ENCODE measurements at places on chromosomes 11 and 22.

DNA sequence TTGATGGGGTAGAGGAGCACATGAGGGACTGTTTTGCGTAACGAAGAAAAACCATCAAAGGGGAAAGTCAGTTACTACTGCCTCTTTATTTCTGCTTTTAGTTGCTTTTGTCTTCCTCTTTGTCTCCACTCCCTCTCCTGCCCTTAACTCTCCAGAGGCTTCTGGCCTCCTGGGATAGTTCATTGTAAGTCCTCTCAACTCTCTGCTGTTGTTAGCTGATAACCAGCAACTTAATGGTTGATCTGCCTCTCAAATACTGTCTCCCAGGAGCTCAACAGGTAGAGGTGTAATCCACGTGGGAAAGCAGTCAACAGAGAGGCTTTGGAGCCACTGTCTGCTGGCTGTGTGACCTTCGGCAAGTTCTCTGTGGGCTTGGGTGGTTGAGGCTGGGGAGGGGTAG is 47.3 kb downstream of the CCDC81 start:
- DNase-seq, result no peak

DNA sequence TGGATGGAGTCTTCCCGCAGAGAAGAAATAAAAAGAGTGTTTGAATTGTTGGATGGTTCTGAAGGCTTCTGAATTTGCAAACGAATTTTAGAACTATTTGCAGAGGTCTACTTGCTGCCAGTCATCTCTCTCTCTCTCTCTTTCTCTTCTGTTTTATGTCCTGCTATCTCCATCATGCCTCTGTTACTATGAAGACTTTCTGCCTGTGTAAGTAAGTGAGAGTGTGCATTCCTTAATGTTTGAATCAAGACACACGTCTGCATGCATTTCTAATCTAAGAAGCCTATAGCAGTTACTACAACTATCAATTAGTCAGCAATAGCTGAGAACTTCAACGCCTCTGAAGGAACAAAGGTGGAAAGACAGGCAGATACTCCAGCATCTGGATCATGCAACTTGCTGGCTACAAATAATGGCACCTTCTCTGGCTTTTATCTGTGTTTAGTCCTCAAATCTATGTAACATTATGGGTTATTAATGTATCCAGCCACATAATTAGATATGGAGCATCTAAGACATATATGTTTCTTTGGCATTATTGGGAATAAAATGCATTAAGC is 191.5 kb upstream of the BLID start:
- no peak for DNase-seq

DNA sequence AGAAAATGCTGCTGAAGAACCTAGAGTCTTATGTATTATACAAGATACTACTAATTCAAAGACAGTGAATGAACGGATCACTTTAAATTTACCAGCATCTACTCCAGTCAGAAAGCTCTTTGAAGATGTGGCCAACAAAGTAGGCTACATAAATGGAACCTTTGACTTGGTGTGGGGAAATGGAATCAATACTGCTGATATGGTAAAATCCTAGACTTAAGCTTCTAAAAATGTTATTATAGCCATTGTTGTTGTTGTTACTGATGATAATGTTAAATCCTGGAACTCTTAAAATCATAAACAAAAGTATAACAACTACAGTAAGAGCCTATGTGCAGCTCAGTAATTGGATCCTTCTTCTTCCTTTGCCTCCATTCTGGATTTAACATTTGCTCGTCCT is 38.4 kb downstream of the USP47 start:
- DNase-seq, result no peak

- DNase-seq, result peak; percentile 24
Observed at GRCh38 chr11:5369789-5370188, 13.8 kb upstream of the OR51M1 start.

DNA sequence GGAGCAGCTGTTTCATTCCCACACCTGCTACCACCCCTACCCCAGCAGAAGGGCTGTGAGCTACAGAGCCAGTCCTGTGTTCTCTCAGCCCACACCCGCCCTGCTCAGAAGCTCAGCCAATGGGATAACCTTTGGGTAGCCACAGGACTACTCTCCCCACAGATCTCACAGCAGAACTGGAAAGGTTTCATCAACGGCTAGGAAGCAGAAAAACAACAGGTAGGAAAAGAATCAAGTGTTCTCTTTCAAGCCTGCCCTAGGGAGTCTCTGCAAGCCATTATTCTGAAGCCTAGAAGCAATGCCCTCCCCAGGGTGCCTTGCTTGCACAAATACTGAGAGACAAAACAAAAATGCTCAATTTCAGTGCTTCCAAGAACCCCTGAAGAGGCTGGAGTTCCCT is 77.2 kb downstream of the TMPRSS5 start:
- no peak for DNase-seq

GRCh38 chr11:61429691-61430582 is at the start of the genes CPSF7 and SDHAF2:
TSS of gene CPSF7 (minus strand) at chr11:61429975. CDS start at chr11:61429235, 740 bp downstream.
TSS of gene SDHAF2 (plus strand) at chr11:61430124. CDS start at chr11:61430147, 23 bp downstream.
- peak; percentile 94 for DNase-seq

GRCh38 chr11:15699978-15700377 is 585.3 kb downstream of the INSC start:
- DNase-seq, result no peak

DNA sequence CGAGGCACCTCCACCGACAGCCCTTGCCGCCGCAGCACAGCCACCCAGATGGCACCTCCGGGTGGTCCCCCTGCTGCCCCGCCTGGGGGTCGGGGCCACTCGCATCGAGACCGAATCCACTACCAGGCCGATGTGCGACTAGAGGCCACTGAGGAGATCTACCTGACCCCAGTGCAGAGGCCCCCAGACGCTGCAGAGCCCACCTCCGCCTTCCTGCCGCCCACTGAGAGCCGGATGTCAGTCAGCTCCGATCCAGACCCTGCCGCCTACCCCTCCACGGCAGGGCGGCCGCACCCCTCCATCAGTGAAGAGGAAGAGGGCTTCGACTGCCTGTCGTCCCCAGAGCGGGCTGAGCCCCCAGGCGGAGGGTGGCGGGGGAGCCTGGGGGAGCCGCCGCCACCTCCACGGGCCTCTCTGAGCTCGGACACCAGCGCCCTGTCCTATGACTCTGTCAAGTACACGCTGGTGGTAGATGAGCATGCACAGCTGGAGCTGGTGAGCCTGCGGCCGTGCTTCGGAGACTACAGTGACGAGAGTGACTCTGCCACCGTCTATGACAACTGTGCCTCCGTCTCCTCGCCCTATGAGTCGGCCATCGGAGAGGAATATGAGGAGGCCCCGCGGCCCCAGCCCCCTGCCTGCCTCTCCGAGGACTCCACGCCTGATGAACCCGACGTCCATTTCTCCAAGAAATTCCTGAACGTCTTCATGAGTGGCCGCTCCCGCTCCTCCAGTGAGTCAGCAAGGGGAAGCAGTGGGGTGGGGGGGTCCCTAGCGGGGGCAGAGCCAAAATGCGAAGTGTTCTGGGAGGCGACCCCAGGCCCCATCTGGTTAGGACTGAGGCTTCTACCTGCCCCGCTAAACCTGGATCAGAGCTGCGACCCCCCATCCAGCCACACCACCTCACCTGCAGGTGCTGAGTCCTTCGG is 4.4 kb downstream of the FREY1 start:
- DNase-seq, result no peak

- no peak for DNase-seq
Observed at GRCh38 chr22:46390652-46391301, 55.3 kb downstream of the TRMU start.

- DNase-seq, result no peak
Observed at GRCh38 chr11:108324587-108324986, 101.7 kb downstream of the ATM start.

- DNase-seq, result no peak
Observed at GRCh38 chr11:61503135-61503770, 5.3 kb upstream of the LRRC10B start.

DNA sequence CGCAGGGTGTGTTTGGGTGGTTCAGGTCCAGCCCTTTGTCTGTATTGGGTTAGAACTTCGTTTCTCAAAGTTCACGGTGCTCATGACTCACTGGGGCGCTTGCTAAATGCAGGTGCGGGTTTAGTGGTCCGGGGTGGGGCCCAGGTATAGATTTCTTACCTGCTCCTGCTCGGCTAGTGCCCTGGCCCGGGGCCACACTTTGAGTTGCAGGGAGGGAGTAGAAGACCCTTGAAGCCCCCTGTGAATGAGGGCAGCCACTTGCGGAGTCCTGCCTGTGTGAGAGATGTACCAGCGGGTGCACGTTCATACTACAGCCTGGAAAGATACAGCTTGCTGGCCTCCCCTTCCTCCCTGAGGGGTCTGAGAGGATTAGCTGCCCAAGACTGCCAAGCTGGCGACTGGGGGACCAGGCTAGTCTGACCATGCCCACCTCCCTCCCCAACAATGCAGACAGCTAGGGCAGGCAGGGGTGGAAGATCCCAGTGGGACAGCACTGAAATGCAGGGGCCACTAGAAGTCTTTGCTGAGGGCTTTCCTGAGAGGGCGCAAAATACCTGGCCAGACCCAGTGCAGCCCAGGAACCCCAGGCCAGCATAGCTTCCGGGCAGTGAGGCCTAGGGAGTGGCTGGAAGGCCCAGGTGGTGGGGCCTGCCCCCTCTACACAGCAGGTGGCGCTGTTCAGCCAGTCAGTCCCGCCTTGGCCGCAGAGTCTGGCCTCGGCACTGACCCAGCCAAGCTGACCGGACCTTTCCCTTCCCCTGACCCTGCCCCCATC is 5.1 kb upstream of the MYRF start:
- DNase-seq, result no peak

DNA sequence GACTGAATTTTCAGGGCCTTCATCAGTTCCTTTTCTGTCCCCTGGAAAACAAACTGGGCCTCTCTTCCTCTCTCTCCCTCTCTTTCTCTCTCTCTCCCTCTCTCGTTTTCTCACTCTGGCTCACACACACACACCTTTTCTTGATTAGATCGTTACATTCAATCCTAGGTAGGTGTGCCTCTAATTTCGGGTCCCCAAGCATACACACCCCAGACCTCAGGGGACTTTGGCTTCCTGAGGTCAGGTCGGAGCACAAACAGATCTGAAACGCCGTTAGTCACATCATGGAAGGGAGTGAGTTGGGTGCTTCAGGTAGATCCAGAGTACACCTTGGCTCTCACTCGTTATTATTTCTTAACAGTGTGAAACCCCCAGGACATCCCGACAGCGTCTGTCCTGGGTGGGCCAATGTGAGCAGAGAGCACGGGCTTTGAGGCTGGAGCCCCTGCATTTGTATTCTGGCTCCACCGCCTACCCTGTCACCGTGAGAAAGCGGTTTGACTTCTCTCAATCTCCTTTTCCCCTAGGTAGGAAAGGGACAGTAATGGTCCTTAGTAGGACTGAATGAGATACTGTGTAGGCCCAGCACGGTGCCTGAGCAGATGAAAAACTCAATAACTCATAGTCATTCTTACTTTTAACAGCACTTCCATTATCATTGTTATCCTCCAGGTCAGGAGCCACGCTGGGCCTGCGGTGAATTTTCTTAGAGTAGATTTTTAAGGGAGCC is 37.3 kb upstream of the POU2AF1 start:
- DNase-seq, result no peak

GRCh38 chr22:31583861-31584485 is 78.0 kb downstream of the PISD start:
- no peak for DNase-seq

DNA sequence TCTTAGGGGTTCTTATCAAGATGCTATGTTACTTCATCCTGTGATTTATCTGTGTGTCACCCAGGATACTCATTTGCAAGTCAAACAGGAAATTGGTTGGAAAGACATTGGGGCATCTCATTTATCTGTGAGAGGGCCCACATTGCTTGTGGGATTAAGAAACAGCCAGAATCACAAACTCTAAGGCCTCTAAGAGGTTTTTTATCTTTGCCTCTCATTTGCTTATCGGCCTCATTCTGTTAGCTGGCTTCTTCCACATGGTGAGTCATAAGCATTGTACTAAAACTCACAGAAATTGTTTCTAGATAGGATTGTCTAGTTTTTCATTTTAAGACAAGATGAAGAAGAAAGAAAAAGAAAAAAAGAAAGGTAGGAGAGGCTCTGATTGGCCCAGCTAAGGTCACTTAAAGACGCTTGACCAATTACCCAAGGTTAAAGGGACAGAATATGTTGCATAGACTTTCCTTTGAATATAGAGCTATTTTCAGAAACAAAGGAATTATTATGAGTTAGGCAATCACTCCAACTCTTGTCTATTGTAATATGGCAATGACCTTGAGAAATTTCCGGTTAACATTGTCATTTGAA is 121.9 kb downstream of the ARHGAP42 start:
- DNase-seq, result no peak

DNA sequence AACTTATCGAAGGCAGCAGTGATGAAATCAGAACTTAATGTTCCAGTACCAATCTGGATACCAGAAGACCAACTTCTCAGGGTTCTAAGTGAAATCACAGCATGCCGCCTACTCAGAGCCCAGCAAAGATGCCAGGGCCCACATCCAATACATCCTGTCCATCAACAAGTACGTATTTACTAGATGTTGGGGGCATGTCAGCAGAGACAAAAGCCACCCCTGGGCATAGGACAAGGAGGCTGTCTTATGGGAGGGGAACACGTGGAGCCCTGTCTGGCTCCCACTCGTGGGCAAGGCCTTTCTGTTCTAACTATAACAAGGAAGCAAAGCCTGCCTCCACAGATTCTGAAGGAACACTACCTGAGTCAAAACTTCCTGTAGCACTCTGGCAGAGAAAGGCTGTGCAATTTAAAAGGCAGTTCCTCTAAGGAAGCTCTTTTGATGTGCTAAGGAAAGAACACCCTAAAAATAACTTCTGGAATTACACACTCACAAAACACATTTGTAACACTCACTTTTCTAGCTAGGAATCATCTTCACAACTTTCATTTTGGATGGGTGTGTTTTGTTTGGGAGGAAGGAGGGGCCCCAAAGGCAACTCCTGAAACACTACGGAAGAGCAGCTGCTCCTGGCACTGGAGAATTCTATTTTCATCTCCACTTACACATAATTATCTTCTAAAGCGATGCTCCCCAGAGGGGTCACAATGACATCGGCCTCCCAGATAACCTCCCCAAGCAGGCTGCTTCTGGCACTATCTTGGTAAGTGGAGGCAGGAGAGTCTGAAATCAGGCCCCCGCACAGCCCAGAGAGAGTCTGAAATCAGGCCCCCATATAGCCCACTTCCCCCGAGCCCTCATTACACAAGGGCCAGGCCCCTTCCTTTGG is 14.2 kb downstream of the SMCO4 start:
- DNase-seq, result no peak

- DNase-seq, result no peak
Observed at GRCh38 chr11:77171885-77172665, 44.0 kb downstream of the MYO7A start.

DNA sequence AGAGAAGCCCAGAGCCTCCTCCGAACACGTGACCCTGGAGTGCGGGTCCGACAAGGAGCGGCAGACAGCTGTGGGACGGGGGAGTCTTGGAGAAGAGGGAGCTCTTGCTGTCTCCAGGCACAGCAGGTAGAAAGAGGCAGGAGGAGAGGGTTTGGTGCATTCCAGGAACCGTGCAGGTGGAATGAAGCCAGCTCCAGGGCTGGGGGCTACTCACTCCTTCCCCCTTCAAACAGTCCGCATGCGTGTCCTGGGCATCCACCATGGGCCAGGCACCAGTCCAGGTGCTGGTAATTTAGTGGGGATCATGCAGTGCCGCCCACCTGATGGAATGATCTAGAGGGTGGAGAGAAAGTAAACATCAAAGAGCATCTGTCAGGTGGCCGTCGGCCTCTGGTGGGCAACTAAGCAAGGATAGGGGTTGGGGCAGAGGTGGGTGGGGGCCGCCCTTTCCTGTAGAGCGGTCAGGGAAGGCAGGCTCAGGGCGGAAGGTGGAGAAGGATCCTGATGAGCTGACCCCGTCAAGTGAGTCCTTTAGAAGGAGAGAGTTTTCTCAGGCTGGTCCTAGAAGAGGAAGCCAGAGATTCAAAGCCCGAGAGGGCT is 850.0 kb downstream of the TBC1D22A start:
- no peak for DNase-seq

GRCh38 chr22:39703928-39704639 is 133.5 kb downstream of the CACNA1I start:
- no peak for DNase-seq
